ENCODE measurements at places on chromosomes 7 and 10. TPM values are rescaled to one million over a fixed set of nuclear protein-coding genes. Genes with fewer than 3 reads are reported as not detected.

GRCh38 chr10:26528048-26528447 lies 89.9 kb downstream of the APBB1IP start:
- H3K27me3 ChIP-seq = no peaks in the 10 kb centered on the region
- no peaks in the 10 kb centered on the region for H3K36me3 ChIP-seq
- H3K4me3 ChIP-seq = no peak overlapping the region
- H3K27ac ChIP-seq = no peak overlapping the region
- DNase-seq = no peak

Gene PRSS37
- total RNA-seq = not detected

Gene AKR1C1
- total RNA-seq = 13.0 TPM

Gene EPO
- total RNA-seq = not detected

DNA sequence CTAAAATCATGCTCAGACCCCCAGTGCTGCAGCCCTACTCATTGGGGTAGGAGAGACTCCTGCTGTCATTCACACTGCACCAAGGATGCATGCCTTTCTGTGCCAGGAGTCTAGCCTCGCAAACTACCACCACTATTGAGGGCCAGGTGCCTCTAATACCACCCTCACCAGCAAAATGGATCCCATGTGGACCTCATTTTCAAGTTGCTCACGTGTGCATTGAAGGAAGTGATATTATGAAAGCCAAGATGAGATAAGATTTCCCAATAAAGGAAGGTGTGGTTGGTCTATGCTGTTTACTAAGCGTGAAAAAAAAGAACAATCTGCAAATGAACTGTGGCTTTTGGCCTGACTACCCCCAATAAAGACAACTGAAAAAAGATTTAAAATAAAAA lies 7.2 kb upstream of the LAMTOR4 start:
- H3K4me3 ChIP-seq = no peak overlapping the region
- peaks cover 3% of the 10 kb centered on the region for H3K4me1 ChIP-seq
- H3K36me3 ChIP-seq = no peaks in the 10 kb centered on the region
- peak overlapping the region; percentile 62 for H3K27ac ChIP-seq
- peak; percentile 38 for DNase-seq

All from colonic mucosa (tissue), 4 donors.